ENCODE measurements at places on chromosomes 5 and 9. TPM values are rescaled to one million over a fixed set of nuclear protein-coding genes. Genes with fewer than 3 reads are reported as not detected.

- no peak for DNase-seq
These were observed 865.0 kb upstream of the ACO1 start for GRCh38 chr9:31519424-31519823.

DNA sequence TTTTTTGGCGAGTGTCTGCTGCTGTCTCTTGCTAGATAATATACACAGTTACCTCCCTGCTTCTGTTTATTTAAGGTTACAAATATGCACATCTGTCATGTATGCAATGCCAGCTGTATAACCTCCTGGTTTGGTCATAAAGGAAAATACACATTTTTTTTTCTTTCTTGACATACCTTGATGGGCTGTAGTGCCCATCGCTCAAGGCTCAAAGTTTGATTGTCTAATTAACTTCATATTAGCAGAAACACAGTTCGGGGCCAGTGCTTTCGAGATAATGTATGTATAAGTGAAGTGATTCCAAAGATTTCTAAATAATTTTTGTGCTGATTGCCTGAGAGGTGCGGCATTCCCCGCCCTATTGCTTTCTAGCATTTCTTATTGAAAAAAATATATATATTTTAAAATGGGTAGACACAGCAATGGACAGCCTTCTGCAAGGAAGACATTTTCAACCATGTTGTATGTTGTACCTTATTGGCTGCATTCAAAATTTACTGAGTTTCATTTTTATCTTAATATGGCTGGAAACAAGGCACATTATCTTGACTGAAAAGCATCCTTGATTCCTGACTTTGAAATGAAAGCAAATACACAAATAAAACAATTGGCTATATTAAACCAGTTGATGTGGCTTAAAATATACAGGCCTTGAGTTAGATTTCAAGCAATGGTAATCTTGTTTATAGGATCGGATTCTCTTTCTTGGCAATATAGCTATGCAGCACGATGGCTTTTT lies 206.2 kb downstream of the MEF2C start:
- no peak for DNase-seq

DNA sequence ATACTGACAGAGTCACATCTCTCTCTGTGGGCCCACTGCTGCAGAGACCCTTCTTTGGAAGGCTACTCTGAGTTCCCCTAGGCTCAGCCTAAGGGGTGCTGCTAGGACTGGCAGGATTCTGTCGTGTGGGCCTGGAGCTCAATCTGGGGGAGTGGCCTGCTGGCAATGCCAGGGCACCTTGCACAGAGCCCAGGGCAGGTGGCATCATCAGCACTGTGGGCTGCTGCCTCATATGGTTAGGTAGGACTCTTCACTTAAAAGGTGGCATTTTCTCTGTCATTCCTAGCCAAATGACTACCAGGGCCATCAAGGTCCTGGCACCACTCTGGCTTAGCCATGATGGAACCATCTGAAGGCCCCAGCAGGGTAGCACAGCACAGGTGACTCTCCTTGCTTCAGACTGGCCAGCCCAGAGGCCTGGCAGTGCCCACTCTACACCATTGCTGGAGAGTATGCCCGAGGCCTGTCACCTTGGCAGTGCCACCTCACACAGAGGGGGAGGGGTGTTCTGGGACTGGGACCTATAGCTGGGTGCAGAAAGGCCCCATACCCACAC lies 21.9 kb downstream of the PITX1 start:
- no peak for DNase-seq

GRCh38 chr5:126483156-126483555 lies 59.9 kb downstream of the GRAMD2B start:
- DNase-seq, result no peak

DNA sequence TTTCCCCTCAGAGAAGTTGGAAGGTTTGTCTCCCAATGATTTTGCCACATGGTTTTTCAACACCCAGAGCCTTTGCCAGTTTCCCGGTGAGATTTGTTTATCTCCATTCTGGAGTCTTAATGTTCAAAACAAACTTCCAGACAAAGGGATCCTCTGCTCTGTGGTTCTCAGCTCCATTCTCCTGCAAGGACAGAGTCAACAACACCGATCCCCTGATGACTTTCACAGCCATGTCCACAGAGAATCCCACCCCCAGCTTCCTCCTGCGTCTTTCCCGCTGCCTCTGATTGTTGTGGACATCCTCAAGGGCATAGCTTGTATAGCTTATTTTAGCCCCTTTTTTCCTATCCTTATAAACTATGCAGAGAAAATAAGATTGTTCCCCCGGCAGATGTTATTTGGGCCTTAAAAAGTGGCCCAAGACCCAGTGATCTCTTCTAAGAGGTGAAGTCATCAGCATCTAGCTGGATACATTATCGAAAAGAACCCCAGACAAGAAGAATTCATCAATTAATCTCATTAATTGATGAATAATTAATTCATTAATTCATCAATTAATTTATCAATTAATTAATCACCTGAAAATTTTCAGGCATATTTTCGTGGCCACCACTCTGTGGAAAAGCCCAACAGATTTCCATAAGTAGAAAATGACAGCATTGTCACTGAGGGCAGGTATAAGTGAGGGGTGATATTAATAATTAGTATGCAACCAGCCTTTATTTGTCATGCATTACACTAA lies 2.9 kb upstream of the ABLIM3 start:
- DNase-seq, result no peak

SGCD gene
- not detected for total RNA-seq

DNA sequence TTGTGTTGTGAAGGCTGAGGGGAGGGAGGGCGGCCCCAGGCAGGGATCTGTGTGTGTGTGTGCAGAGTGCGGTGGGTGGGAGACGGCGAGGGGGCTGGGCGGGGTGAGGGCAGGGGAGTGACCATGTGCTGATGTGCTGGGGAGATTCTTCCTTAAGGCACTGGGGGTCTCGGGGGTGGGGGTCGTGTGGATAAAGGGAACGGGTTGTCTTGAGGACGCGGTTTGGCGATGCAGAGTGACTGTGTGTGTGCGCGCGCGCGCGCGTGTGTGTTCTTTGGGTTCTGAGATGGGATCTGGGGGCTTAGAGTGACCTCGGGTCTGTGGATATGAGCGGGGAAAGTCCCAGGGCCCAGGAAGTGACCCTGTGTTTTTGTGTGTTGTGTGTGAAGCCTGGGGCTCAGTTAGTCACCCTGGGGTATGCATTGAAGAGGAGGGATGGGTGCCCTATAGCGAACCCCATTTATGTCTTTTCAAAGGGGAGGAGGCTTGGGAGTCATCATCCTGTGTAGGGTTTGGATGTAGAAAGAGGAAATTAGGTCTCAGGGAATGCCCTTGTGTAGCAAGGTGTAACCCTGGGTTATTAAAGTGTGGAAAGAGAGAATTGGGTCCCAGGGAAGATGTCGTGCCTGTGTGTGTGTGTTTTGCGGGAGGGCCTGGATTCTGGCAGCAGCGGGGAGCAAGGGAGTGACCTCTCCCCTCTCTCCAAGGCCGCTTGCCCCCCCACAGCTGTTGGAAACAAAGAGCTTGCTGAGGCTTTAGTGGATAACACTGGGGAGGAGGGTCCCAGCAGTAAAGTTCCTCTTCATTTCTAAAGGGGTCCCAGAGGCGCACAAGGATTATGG lies 1.4 kb downstream of the TMEFF1 start:
- DNase-seq, result no peak

GRCh38 chr5:69000216-69000919 lies 93.4 kb upstream of the SLC30A5 start:
- no peak for DNase-seq

DNA sequence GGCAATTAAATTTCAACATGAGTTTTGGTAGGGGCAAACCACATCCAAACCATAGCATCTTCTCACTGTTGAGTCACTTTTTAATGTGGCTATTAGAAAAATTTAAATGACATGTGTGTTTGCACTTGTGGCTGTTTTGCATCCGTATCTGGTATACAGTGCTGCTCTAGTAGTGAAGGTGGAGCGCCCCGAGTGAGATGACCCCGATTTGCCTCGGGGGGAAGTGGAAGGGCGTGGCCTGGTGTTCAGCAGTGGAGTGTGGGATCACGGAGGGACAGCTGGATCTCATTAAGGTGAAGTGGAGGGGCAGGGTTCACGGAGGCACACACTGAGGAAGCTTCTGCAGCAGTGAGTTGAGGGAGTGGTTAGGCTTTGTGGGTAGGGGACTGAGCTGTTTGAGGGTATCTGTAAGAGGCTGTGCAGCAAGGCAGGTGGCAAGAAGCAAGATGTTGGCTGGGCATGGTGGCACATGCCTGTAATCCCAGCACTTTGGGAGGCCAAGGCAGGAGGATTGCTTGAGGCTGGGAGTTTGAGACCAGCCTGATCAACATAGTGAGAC lies 6.2 kb upstream of the GMCL2 start:
- DNase-seq, result no peak
